ENCODE measurements at places on chromosomes 1 and 21. TPM values are rescaled to one million over a fixed set of nuclear protein-coding genes. Genes with fewer than 3 reads are reported as not detected.

- H3K36me3 ChIP-seq: no peaks in the 10 kb centered on the region
- H3K27ac ChIP-seq: no peak overlapping the region
- H3K27me3 ChIP-seq: no peaks in the 10 kb centered on the region
- peaks cover 17% of the 10 kb centered on the region for H3K4me1 ChIP-seq
- DNase-seq: no peak
These were observed 144.7 kb upstream of the EDN2 start for GRCh38 chr1:41629141-41629540.

CTSE gene
- total RNA-seq: 1.2 TPM

SPATA17 gene
- 8.9 TPM for total RNA-seq

CD53 gene
- total RNA-seq: not detected

- no peak overlapping the region for H3K4me3 ChIP-seq
- H3K27me3 ChIP-seq: peaks cover 23% of the 10 kb centered on the region
- no peak for DNase-seq
These were observed 43.3 kb downstream of the C8B start for GRCh38 chr1:56922507-56922906.

GRCh38 chr21:35427320-35428000 is 378.4 kb upstream of the RUNX1 start:
- H3K27ac ChIP-seq: no peak overlapping the region
- H3K27me3 ChIP-seq: no peaks in the 10 kb centered on the region
- H3K4me1 ChIP-seq: no peaks in the 10 kb centered on the region

GRCh38 chr1:200999667-201000066 is 23.8 kb downstream of the KIF21B start:
- no peak overlapping the region for H3K27ac ChIP-seq
- no peaks in the 10 kb centered on the region for H3K36me3 ChIP-seq
- DNase-seq: no peak

TSPEAR gene
- total RNA-seq: not detected

GRCh38 chr1:205587581-205587980 is 44.2 kb downstream of the ELK4 start:
- no peaks in the 10 kb centered on the region for H3K36me3 ChIP-seq
- H3K27me3 ChIP-seq: no peaks in the 10 kb centered on the region
- no peak for DNase-seq
- peaks cover 28% of the 10 kb centered on the region for H3K4me1 ChIP-seq
- H3K4me3 ChIP-seq: no peak overlapping the region
- no peak overlapping the region for H3K27ac ChIP-seq

DNA sequence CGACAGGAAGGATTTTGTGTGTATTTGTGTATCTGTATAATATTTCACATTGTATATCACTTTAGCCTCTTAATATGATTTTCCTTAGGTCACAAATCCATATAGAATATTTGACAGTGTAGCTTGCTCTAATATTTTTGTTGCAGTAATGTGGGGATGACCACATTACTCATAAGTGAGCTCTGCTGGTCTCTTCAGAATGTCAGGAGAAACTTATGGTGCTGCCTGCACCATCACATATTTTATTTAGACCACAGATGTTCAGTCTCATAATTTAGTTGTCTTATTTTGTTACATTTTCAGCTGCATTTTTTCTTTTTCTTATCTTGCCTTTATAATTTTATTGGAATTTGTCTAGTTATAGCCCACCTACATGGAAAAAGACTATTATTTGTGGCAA is 205.3 kb downstream of the PBX1 start:
- DNase-seq: no peak
- H3K27ac ChIP-seq: peak overlapping the region; percentile 96
- 0 out of 2 replicates have a peak, but pooled peaks cover 7% of the 10 kb centered on the region for H3K36me3 ChIP-seq
- no peak overlapping the region for H3K4me3 ChIP-seq

- H3K4me1 ChIP-seq: no peaks in the 10 kb centered on the region
- H3K27me3 ChIP-seq: no peaks in the 10 kb centered on the region
- H3K27ac ChIP-seq: no peak overlapping the region
- no peak for DNase-seq
- no peaks in the 10 kb centered on the region for H3K36me3 ChIP-seq
- H3K4me3 ChIP-seq: no peak overlapping the region
These were observed 92.0 kb downstream of the DIRAS3 start for GRCh38 chr1:67958472-67958871.

DNA sequence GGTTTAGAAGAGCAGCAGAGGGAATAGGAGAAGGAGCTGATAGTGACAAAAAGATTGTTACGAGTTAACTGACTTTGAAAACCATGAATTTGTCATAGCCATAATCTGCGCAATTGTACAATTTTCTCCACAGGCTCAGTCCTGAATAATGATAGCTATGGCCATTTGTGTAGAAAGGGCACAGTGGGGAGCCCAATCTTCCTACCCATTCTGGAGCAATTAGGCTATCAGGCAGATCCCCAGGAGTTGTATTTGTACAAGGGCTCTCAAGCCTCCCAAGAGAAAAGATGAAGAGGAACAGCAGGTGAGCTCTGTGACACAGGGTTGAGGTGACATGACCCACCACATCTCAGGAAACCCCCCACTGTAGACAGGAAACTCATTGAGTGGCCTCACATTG is 42.1 kb upstream of the SAMD13 start:
- no peaks in the 10 kb centered on the region for H3K27me3 ChIP-seq
- peaks cover 29% of the 10 kb centered on the region for H3K4me1 ChIP-seq
- no peak overlapping the region for H3K4me3 ChIP-seq
- H3K27ac ChIP-seq: no peak overlapping the region
- no peaks in the 10 kb centered on the region for H3K36me3 ChIP-seq
- DNase-seq: no peak

GRCh38 chr1:154616659-154617345 is 8.8 kb upstream of the ADAR start:
- H3K27me3 ChIP-seq: no peaks in the 10 kb centered on the region
- H3K4me1 ChIP-seq: no peaks in the 10 kb centered on the region
- H3K36me3 ChIP-seq: no peaks in the 10 kb centered on the region
- no peak overlapping the region for H3K27ac ChIP-seq
- no peak overlapping the region for H3K4me3 ChIP-seq
- DNase-seq: no peak

DNA sequence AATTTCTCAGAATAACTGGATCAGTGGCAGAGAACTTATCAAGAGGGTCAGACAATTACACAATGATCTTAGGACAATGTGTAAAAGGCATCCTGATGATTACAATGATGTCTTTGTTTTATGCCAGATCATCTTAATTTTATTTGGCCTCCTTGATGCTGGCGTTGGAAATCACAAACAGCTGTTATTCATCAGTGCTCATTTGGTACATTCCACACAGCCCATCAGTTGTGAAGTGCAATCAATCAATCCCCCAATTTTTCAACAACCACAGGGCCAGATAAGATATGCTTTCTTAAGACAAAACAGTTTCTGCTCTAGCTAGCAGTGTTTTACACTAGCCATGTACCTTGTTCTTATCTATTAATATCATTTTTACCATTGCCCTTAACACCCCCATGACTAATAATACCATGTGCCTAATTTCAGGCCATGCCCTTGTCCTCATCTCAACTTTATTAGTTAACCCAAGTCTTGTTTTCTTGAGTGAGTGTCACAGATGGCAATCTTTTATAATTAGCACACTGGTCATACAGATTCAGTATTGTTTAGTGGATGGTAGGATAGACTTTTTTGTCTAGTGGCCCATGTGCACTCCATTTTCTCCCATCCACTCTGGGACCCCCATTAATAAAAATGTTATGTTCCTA is 40.8 kb upstream of the COL24A1 start:
- H3K4me3 ChIP-seq: no peak overlapping the region
- DNase-seq: no peak
- H3K36me3 ChIP-seq: no peaks in the 10 kb centered on the region
- no peak overlapping the region for H3K27ac ChIP-seq
- no peaks in the 10 kb centered on the region for H3K4me1 ChIP-seq
- no peaks in the 10 kb centered on the region for H3K27me3 ChIP-seq

RNU1-3 gene
- total RNA-seq: 3,235 TPM

DNA sequence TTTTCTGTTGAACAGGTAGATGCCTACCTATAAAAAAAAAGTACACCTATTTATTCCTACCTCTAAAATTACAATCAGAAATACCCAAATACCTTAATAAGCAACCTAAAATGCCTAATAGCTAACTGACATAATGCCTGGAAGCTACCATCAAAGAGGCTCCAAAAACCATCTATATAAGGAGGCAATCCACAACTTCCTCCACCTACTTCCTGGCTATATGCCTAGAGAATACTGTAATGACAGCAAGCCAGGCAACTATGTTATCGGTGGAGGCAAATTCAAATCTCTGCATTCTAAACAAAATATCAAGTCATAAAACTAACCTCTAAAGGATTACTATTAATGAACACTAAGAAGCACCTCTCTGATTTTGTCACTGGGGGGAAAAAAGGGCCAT is 10.1 kb downstream of the ZNF644 start:
- H3K27me3 ChIP-seq: no peaks in the 10 kb centered on the region
- no peak for DNase-seq
- no peak overlapping the region for H3K27ac ChIP-seq
- H3K4me3 ChIP-seq: no peak overlapping the region

GRCh38 chr1:150696995-150697927 is at the start of gene GOLPH3L:
Gene GOLPH3L (minus strand): TSS chr1:150697154. CDS start chr1:150694838, 2,316 bp downstream.
- H3K36me3 ChIP-seq: peaks cover 25% of the 10 kb centered on the region
- H3K27me3 ChIP-seq: no peaks in the 10 kb centered on the region
- H3K27ac ChIP-seq: peak within 1 kb of the TSS; percentile 40

- no peak for DNase-seq
- H3K27me3 ChIP-seq: no peaks in the 10 kb centered on the region
- peaks cover 9% of the 10 kb centered on the region for H3K4me1 ChIP-seq
- H3K4me3 ChIP-seq: no peak overlapping the region
These were observed 58.6 kb downstream of the ADARB1 start for GRCh38 chr21:45132841-45133573.

GRCh38 chr1:44029260-44029910 is 1.9 kb downstream of the SLC6A9 start:
- DNase-seq: peak; percentile 31
- H3K4me3 ChIP-seq: peak overlapping the region; percentile 97
- H3K4me1 ChIP-seq: peaks cover 64% of the 10 kb centered on the region
- peak overlapping the region; percentile 91 for H3K27ac ChIP-seq

DNA sequence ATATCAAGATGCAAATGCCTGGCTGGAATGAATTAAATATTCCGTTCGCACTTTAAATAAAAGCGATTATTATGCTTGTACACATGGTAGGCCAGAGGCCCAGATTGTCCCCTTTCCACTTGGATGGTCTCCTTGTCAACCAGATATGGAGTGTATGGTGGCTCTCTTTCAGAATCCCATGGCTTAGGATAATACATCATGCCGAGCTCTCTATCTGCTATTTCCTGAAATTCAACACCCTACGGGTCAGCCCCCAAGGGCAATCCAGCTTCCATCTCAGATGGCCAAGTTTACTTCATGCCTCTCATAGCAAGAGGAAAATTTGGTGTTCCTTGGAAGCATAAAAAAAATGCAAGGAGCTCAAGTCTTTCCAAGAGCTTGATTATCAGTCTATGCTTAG is 25.4 kb upstream of the FMO1 start:
- H3K27ac ChIP-seq: no peak overlapping the region
- no peak overlapping the region for H3K4me3 ChIP-seq
- no peak for DNase-seq

DNA sequence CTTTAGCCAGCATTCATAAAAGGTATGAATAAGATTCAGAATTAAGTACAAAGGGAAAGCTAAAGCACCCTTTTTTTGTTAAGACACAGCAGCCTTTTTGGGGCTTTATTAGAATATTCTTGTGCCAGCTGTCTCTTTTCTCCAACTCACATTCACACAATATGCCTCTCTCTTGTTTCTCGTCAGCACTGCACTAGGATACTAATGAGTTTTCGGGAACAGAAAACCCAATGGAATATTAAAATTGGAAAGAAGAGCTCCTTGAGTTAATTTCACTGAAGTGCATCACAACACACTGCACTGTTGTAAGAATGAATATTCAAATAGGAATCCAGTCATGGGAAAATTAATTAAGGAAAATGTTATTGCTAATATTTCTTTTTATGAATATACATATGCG is 410.4 kb upstream of the BEND5 start:
- no peaks in the 10 kb centered on the region for H3K36me3 ChIP-seq
- H3K4me1 ChIP-seq: no peaks in the 10 kb centered on the region
- H3K4me3 ChIP-seq: no peak overlapping the region
- no peak overlapping the region for H3K27ac ChIP-seq

DNA sequence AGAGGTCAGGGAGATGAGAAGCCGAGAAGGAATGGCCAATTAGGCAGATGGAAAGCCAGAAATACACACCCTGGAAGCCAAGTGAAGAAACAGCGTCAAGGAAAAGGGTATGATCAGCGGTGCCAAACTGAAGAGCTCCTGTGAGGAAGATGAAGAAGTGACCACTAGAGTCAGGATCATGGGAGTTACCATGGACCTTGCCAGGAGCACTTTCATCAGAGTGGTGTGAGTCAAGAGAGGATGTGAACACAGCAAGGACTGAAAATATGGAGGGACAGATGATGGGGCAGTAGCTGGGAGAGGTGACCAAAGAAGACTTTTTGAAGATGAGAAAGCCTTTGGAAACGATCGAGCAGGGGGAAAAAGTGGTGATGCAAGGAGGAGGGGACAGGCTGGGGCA is 50.4 kb downstream of the CD34 start:
- no peaks in the 10 kb centered on the region for H3K36me3 ChIP-seq
- no peak overlapping the region for H3K4me3 ChIP-seq
- H3K27ac ChIP-seq: no peak overlapping the region
- DNase-seq: no peak

DNA sequence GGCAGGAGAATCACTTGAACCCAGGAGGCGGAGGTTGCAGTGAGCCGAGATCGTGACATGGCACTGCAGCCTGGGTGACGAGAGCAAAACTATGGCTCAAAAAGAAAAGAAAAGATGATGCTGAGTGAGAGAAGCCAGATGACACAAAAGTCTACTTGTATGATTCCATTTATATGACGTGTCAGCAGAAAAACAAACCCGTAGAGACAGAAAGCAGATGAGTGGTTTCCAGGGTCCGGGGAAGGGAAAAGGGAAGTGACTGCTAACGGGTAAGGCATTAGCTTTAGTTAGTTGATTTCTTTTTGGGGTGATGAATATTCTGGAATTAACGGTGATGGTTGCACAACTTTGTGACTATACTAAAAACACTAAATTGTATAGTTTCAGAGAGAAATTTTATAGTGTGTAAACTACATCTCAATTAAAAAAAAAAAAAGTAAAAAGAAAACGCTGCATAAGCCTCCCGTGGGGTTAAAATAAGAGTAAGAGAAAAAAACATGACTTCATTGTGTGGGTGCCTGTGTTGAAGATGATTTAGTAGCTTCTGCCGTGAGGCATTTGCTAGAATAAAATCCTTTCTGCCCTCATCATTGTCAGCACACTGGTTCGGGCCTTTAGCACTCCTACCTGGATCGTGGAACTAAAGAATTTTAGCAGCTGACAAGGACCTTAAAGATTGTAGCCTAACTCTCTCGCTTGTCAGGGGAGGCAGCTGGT is 24.7 kb upstream of the ATP5PO start:
- H3K4me3 ChIP-seq: no peak overlapping the region
- no peak for DNase-seq
- no peaks in the 10 kb centered on the region for H3K4me1 ChIP-seq
- no peaks in the 10 kb centered on the region for H3K27me3 ChIP-seq
- no peak overlapping the region for H3K27ac ChIP-seq

- DNase-seq: no peak
- no peaks in the 10 kb centered on the region for H3K36me3 ChIP-seq
- H3K27ac ChIP-seq: no peak overlapping the region
- H3K4me3 ChIP-seq: no peak overlapping the region
- H3K27me3 ChIP-seq: no peaks in the 10 kb centered on the region
- no peaks in the 10 kb centered on the region for H3K4me1 ChIP-seq
These were observed 30.1 kb downstream of the CDKN2C start for GRCh38 chr1:51000160-51000559.

- H3K27me3 ChIP-seq: no peaks in the 10 kb centered on the region
- no peaks in the 10 kb centered on the region for H3K36me3 ChIP-seq
- H3K4me1 ChIP-seq: no peaks in the 10 kb centered on the region
- no peak for DNase-seq
- H3K27ac ChIP-seq: no peak overlapping the region
These were observed 23.7 kb upstream of the SRRM1 start for GRCh38 chr1:24619376-24619775.
